Effector CD8-positive, alpha-beta T cell (primary cell): ENCODE measurements at places on chromosomes 1 and 21.

DNA sequence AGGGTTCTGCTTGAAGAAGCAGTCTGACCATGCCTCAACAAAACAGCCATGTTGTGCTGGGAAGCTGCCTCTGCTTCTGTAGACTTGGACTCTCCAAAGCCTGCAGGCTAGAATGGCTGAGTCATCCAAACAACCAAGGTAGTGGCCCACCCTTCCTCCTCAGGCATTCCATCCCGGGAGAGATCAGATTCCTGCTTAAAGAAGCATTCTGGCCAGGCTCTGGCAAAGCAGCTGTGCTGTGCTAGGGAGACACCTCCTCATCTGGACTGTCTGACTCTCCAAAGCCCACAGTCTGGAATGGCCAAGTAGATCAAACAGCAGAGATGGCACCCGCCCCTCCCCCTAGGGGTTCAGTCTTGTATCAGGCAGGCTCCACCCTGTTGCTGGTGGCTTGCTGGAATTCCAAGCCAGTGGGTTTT, 38.3 kb upstream of the F3 start:
- DNase-seq, result no peak

GRCh38 chr1:168243198-168243597, 17.4 kb downstream of the SFT2D2 start:
- DNase-seq, result no peak

DNA sequence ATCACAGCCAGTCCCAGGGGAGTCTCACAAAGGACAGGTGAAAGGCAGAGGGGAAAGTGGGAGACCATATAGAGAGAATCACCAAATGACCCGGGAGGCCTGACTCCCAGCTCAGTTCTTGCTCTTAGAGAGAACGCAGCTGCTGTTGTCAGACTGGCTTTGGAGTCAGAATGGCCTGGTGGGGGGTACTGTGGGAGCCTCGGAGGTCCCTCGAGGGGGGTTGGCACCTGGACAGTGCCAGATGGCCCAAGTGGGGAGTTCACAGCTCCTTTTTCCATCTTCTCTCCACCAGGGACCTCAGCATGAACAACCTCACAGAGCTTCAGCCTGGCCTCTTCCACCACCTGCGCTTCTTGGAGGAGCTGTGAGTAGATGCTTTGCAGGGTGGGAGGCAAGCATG, 31.5 kb downstream of the LGR6 start:
- no peak for DNase-seq

DNA sequence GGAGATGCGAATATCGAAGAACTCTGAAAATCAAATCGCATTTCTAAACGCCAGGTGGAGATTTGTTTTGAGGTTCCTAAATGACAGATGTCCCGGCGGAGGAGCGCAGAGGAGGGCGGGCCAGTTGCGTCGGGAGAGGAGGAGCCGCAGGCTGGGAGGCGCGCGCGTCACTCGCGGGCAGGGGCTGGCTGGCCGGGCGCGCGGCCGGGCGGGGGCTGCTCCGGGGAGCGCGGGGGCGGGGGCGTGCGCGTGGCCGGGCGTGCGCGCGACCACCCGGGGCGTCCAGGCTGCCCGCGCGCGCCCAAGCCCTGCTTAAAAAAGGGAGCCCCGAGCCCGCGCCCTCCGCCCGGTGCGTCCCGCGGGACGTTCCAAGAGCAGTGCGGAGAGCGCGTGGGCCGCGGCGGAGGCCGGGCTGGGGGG, 47.3 kb downstream of the H3-3A start:
- DNase-seq, result peak; percentile 58

DNA sequence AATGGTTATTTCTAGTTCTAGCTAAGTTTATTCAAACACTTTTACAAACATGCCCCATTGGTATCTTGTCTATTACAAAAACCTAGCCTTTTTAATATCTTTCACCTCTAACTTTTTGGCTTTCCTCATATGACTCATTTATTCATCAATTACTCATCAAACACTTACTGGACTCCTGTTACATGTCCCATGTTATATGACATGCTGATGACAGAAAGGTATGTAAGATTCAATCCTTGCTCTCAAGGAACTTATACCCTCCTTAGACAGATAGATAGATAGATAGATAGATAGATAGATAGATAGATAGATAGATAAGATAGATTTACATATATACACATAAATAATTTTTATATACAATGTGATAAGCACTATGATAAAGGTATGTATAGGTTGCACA, 33.9 kb upstream of the INSL5 start:
- DNase-seq, result no peak

DNA sequence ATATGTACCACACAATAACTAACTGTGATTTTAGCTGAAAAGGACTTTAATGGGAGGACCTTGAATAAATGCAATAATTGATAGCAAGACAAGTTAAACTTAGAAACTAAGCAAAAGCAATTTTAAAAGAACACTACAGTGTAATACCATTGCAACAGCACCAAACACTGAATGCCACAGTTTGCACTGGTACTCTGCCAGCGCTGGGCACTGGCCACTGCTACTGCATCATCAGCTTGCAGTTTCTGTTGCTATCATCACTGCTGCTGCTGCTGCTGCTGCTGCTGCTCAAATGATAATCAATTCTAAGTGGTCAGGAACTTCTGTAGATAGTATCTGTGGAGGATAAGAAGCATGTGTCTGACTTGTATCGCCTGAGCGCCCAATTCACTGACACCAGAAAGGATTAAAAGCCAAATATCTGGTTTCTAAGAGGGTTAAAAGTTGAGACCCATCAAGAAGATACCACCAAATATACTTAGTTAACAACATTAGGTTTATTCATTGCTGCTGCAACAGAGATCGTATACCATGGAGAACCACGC, 306.9 kb downstream of the LRRC40 start:
- no peak for DNase-seq

GRCh38 chr1:185040408-185040735, 5.0 kb upstream of the RNF2 start:
- DNase-seq, result no peak

DNA sequence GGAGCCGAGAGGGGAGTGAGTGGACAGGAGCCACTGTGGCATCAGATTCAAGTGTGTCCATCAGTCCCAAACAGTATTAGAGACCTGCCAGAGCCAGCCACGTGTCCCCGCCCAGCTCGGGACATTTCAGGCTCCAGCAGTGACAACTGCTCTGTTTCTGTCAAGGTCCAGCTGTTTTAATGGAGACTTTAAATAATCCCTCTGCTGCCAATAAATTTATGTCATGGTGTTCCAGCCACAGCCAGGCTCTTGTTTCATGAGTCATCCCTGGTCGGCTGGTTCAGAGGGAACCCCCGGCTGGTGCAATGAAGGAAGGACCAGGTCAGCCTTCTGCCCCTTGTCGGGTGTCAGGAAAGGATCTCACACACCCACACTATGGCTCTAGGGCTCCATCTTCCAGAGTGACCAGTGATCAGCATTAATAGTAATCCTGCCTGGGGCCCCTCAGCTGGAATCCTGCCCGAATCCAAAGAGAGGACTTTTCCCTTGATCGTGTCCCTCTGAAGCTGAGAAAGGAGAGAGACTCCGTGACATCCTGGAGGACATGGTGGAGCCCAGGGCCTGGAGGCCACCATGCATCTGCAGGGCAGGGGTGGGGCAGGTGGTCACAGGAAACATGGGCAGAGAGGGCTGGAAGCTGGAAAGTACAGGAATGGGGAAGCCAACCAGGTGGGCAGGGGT, 197.3 kb downstream of the MATN1 start:
- no peak for DNase-seq

- DNase-seq, result no peak
Observed at GRCh38 chr1:232591344-232591743, 38.6 kb downstream of the SIPA1L2 start.

- DNase-seq, result no peak
Observed at GRCh38 chr1:151981178-151981525, 12.5 kb downstream of the S100A10 start.

GRCh38 chr21:41349619-41350390, 12.0 kb upstream of the MX2 start:
- no peak for DNase-seq

- DNase-seq, result no peak
Observed at GRCh38 chr1:1753607-1754005, 24.7 kb downstream of the NADK start.

DNA sequence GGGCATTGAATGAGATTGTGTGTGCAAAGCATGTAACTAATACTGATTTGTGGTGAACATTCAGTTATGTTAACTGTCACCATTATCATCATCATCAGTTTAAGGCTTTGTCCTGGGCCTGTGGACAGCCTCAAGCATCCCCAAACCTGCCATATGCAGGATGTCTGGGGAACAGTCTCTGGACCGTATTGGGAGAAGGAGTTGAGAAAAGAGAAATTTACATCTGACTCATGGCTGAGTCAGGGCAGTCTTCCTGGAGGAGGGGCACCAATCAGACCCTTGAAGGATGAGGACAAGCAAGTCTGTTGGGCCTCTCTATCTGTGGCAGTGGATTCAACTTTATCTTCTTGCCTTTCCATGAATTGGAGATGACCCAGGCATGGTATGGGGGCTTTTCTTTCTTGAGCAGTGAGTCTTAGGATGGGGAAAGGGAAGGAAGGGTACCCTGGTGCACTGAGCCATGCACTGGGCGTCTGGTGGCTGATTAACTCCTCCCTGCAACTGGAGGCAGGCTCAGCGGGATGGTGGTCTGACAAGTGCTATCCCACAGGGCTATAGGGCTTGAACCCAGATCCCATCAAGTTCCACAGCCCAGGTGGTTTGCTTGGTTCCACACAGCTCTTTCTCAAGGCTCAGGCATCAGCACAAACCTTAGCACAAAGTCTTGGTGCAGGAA, 2.9 kb downstream of the PADI3 start:
- DNase-seq, result no peak

GRCh38 chr1:48761411-48761810, 15.3 kb downstream of the BEND5 start:
- DNase-seq, result no peak

DNA sequence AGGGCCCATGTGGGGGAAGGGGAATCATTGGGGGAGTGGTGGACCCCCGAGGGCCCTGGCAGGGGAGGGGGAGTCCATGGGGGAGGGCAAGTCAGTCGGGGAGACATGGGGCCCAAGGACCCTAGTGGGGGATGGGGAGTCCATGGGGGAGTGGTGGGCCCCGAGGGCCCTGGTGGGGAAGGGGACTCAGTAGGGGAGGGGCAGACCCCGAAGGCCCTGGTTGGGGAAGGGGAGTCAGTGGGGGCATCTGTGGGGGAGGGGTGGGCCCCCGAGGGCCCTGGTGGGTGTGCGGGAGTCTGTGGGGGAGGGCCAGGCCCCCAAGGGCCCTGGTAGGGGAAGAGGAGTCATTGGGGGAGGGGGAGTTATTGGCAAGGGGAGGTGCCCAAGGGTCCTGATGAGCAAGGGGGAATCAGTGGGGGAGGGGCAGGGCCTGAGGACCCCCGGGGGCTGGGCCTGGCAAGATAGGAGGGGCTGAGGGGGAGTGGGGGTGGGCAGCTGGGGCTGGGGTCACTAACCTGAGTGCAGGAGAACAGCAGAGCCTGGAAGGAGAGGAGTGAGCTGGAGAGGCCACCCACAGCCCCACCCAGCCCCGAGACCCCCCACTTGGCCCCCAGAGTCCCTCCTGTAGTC, 2.1 kb downstream of the MXRA8 start:
- DNase-seq, result no peak

- no peak for DNase-seq
Observed at GRCh38 chr1:153546371-153546770, 765 bp upstream of the S100A4 start.

DNA sequence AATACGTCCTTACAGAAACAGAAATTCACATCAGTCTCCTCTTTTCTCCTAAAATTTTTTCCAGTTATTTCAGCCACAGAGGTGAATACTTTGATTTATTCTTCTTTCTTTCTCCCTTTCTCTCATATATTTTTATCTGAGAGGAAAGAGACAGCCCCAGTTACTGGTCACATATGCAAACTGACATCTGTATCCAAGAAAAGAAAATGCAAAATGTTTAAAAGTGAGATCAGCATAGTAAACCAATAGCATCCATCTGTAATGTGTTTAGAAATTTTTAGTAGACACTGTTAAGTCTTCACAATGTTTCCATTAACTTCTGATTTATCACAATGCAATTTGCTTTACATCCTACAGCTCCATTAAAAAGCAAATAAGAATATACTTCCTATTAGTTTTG, 53.5 kb downstream of the NTNG1 start:
- no peak for DNase-seq

GRCh38 chr1:165484532-165484931, 39.6 kb upstream of the RXRG start:
- DNase-seq, result no peak

DNA sequence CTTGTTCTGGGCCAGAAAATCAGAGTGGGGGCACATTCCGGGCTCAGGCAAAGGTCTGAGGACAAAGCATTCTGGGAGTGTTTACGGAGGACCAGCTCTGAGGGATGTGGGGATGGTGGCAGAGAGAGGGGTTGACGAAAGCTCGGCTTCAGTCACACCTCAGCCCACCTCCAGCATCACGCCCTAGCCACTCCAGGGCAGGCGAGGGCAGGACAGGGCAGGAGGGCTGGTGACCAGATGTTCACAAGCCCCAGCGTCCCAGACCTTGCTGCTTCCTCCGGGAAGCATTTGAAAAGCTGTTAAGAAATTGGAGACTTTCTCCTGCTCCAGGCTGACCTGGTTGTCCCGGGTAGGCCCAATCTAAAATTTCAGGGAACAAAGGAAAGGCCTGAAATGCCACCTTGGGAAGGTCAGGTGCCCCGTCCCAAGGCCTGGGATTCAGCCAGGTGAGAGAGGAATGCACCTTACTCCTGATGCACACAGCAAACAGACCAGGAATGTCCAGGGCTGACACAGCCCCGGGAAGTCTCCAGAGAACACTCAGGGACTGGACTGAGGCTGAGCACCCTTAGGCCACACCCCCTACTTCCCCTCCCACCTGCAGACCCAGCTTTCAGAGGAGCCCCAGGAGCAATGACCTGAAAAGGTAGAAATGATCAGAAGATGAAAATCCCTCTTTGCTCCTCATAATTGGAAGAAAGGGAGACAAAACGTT, 71.9 kb upstream of the KLHDC7A start:
- DNase-seq, result no peak

DNA sequence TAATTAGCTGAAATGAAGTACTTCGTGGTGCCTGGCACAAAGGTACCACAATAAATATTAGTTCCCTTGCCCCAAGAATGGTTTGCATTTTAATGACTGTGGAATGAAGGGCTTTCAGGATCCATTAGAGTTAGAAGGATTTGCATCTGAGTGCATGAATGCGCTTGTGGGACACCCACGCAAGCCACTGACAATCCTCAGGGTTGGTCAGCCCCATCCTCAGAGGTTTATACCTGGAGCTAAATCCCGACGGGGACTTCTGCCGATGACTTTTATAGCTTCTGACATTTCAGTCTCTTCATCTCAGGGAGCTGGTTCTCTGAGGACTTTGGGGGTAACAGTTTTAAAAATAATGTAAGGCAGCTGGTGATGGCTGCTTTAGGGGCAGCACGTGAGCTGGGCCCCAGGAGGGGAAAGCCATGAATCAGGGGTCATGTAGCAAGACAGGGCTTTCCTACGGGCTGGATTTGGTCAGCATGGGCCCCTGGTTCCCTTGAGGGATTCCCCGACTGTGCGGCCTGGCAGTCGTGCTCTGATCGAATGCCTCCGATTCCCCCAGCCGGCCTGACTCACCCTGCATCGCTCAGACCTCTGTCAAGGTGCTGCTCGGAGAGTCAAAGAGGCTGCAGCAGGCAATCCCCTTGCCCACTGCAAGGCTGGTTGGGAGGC, 20.8 kb upstream of the IL10 start:
- no peak for DNase-seq
